Right cardiac atrium (tissue), 5 donors: ENCODE measurements at places on chromosomes 3 and 15.

DNA sequence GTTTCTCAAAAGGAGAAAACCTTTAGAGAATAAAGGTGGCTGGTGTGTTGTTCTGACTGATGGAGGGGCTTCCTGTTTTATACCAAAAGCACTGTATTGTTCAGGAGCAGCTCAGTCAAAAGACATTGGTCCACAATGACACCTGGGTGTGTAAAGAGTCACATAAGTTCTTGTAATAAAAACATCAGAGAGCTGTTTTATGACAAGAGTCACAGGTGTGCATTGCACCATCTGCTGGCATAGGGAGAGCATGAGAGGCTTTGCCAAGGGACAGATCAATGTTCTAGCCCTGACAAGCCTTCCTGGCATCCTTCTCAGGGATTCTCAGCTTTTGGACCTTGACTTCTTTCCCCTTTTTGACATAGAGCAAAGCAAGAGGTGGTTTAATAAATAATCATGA, 20.4 kb downstream of the ARPP21 start:
- no peak for DNase-seq

- DNase-seq: no peak
These were observed 494.0 kb upstream of the SUCLG2 start for GRCh38 chr3:68148447-68148846.

DNA sequence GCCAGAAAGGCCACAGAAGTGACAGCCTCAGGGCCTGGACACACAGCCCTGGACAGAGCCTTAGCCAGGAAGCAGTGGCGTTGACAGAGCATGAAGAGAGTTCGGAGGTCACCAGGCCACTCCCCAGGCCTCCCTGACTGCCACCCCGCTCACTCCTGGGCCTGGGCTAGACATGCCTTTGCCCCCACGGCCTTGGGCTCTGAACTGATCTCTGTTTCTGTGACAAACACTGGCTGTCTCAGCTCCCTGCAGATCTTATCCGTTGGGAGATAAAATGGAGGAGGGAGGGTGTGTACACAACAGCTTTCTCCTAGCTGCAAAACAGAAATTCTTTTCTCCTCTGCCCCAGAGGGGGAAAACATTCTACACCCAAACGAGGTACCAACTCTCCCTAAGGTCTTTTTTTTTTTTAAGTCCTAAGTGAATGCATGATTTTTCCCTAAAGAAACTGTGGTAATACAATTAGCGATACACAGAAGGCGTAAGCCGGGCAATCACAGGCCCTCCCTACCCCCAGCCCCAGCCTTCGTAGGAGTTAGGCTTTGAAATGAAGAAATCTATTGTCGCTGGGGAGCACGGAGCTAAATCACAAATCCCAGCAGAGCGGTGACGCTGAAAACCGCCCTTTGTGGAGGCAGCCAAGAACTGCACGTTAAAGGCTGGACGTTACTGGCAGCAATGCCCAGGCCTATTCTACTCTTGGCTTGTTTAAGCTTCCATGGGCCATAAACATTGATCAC, 45.0 kb downstream of the SRGAP3 start:
- DNase-seq: no peak

- peak; percentile 74 for DNase-seq
These were observed 42.7 kb downstream of the EXOG start for GRCh38 chr3:38538773-38539353.

GRCh38 chr3:12973827-12974226, 99.4 kb downstream of the IQSEC1 start:
- DNase-seq: peak; percentile 10

GRCh38 chr3:45164056-45164455, 17.9 kb upstream of the CDCP1 start:
- no peak for DNase-seq

- DNase-seq: no peak
These were observed 610.0 kb upstream of the ZNF385D start for GRCh38 chr3:22360970-22361369.

DNA sequence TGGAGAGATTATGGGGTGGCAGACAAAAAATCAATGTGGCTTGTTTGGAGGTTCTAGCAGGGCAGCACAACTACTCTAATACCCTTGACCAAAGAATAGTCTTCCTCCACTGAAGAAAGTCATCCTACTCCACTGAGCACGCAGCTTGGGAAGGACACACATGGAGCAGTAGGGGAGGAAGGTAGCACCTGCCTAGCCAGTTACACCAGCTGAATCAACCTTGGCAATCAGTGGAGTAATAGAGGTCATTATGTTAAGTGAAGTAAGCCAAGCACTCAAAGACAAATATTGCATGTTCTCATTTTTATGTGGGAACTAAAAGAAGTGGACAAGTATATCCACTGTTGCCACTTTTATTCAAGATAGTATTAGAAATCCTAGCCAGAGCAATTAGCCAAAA, 555.8 kb upstream of the ALCAM start:
- no peak for DNase-seq

DNA sequence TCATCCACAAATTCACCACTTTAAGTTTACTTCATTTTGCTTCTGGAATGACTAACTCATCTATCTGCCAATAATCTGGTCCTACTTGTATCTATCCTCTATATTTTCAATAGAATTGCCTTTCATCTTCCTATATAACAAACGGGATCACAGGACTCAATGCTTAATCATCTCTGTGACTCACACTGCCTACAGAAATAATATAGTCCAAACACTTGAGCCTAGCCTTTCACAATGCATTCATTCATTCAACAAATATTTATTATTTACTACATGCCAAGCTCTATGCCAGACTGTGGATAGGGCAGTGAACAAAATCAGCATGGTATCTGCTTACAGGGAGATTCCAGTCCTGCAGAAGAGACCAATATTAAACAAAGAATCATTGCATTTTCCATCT, 16.6 kb upstream of the AGTR1 start:
- DNase-seq: no peak

DNA sequence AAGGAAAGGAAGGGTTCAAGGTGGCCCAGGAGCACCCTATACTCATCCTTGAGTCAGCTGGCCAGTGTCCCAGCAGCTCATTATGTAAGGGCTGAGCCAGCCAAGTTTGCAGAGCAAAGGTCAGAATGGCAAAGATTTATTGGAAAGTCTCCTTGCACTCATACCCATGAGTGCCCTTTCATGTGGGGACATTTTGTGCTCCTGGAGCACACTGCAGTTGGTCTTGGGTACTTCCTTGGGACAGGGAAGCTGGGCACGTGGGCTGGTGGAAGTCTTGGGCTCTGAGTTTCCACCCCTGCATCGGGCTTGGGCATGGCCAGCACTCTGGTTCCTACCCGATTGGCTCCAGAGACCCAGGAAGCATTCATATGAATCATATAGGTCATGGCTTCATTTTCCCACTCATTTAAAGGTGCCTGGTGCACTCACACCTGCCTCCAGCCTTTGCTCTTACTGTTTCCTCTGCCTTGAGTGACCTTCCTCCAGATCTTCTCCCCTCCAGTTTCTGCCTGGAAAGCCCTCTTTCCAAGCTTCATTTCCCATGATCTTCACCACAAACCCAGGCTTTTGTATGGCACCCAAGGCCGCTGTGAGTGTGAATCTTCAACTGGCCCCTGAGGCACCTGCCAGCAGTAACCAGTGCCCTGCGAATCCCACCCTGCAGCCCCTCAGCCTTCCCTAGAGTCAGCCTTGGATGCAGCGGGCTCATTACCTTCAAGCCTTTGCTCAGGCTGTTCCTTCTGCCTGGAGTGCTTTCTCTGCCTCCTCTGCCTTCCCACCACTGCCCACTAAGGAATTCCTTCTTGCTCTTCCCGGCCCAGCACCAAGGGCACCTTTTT, 10.5 kb upstream of the PRKCD start:
- no peak for DNase-seq

DNA sequence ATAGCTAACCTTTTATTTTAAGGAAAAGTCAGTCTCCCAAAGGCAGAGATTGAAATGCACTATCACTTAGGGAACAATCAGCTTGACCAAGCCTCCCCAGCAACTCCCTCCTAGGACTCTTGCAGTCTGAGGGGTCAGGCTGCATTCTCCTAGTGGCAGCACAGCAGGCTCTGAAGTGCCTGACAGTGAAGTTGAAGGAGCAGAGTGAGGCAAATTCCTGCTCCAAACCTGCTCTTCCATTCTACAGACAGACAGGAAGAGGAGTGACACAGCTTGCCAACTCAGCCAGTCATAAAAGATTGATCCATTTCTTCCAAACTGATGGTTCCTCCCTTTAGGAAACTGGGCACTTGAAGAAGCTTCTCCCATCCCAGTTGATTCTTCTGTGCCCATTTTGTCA, 43.9 kb upstream of the SMAD3 start:
- no peak for DNase-seq
